Fibroblast of pulmonary artery (primary cell): ENCODE measurements at places on chromosomes 3 and 15.
A peak's percentile ranks its signal among the peaks of the same experiment; 100 is the strongest.

DNA sequence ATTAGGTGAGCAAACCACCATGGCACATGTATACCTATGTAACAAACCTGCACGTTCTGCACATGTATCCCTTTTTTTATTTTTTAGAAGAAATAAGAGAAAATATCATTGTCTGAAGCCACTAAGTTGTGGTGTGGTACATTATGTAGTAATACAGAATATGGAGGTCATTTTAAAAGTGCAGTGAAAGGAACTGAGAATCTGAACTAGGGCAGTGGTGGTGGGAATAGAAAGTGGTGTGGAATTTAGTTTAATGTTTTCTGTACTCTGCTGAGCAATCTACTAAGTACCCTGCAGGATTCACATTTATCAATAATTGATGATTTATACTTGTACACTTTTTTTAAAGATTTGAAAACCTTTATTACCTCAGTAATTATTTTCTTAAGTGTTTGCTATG, 283.5 kb downstream of the CHL1 start:
- DNase-seq: no peak

DNA sequence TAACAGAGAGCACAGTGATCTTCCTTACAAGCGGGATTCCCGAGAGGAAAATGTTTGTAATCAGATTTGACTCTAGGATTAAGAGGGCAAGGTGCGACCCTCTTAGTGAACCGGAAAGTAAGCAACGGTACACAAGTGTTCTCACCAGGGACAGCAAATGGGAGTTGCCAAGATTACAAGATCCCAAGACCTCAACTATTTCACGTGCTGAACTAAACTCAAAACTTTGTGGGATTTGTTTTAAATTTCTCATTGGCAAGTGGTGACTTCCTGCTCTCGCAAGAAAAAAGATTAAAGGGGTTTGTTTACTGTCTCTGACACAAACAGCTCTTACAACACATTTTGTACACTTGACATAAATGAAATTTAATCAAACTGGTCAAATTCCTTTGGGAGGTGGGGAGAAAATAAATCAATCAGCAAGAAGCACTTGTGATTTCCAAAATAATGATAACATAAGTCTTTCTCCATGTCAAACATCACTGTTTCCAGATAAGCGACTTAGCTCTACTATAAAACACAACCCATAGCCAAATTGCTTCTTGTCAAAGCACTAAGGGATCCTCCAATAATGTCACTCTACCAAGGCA, 2.2 kb upstream of the PGPEP1L start:
- DNase-seq: peak; percentile 10

DNA sequence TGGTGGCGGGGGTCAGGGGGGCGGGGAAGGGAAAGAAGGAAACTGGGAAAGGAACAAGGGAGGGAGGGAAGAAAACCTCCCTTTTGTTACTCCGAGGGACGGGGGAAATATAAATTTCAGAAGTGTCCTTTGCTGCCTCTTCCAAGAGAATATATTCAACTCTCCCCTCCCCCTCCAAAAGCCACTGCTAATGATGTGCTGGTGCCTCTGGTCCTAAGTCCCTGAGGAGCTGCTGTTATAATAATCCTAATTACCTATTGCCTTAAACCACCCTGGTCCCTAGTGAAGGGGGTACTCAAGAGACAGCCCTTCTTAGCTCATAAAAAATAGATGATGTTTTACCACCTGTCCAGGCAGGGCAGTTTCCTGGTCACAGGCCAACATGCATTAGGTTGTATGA, 118.3 kb upstream of the TRIM42 start:
- no peak for DNase-seq

- DNase-seq: no peak
Observed at GRCh38 chr3:4241595-4242170, 61.5 kb upstream of the SETMAR start.

DNA sequence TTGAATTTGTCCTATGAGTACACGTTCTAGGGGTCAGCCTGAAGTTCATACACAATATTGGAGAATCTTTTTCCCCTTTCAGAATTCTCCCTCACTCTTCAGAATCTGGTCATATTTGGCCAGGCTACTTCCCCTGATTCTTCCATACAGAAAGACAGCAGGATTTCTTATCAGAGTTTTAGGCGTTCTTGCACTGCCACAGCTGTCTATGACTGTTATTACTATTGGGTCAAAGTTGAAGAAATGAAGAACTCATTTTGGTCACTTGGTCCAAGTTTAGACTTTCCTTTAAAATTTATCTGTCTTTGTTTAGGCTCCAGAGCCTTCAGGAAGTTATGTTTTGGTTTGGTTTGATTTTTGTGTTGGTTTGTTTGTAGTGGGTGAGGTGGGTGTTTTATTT, 12.0 kb downstream of the TEX55 start:
- no peak for DNase-seq

DNA sequence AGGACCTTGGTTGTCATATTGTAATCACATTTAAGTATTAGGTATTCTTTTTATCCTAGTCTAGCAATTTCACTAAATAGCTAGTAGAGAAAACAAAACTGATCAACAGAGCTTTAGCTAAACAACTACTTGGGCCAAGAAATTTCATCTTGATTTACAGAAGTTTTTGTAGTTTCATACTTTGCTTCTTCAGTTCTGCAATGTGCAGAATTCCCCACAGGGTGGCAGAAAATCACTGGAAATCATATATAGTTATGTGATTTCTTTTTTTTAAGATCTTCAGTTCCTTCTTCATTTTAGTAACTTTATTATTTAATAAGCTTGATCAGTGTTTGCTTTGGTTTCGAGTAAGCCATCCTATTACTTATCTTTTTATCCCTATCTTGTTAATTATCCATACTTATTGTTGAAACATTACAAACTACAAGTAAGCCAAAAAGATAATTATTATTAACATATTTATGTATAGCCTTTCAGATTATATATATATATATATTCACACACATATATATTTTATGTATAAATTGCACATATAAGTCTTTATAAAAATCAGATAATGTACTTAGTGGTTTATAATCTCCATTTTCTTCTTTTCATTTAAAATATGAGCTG, 2.2 kb upstream of the BNIP2 start:
- peak; percentile 77 for DNase-seq

DNA sequence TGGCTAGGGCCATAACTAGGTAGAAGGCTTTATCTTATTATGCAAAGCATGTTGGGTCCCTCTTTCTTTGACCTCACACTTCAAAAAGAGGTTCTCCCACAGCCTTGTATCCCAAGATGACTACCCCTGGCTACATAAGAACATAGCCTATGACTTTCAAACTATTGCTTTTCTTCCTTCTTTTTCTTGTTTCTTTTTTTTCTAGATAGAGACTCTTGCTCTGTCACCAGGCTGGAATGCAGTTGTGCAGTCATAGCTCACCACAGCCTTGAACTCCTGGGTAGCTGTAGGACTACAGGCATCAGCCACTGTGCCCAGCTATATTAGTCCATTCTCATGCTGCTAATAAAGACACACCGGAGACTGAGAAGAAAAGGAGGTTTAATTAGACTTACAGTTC, 47.2 kb downstream of the DIPK2A start:
- DNase-seq: peak; percentile 72

DNA sequence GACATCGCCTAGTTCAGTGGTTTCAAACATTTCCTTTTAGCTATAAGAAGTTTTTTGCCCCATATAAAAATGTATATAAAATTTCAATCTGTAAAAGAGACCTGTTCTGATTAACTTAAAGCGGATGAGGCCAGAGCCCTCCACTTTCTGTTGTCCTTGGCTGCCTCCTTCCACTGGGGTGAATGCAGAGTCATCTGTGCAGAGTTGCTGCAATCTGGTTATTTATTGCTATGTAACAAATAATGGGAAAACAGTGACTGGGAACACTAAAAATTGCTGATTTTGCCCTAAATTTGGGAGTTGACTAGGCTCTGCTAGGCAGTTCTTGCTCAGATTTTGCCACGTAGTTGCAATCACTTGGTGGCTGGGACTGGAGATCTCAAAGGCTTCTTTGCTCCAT, 637.8 kb downstream of the GRM7 start:
- no peak for DNase-seq

DNA sequence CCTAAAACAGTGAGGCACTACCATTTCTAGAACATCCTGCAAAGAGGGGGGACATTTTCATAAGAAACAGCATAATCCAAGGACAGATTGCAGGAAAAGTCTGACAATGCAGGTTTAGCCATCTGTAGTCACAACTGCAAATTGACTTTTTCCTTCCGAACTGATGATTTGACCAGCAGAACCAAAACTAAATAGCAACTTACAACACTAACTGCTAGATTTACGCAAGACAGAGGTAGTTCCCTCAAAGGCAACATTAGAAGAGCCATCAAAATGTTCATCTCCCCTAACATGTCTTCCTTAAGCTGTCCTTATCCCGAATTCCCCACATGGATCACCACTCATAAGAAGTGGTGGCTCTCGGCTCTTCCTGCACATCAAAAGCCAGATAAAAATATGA, 129.6 kb downstream of the GADL1 start:
- DNase-seq: no peak

DNA sequence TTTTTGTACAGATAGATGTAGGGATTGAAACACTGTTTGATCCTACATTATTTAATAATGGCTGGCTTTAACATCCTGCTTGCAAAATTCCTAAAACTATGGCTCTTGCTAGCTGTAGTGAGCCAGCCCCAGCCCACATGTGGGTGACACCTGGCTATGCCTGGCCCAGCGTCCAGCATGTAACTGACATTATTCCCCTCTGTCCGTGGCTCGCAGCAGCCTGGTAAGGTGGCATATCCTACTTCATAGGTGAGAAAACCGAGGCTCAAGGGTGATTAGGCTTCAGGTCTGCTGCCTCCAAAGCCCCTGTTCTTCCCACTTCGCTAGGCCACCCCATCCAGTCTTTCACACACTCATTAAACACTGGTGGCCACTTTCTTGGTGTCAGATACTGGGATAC, 1.6 kb downstream of the CALML4 start:
- DNase-seq: no peak

GRCh38 chr3:33798113-33798417, 365 bp upstream of the PDCD6IP start:
- no peak for DNase-seq

- DNase-seq: no peak
Observed at GRCh38 chr15:66675446-66675845, 26.6 kb upstream of the SMAD6 start.

GRCh38 chr15:80615783-80616391, 79.2 kb upstream of the ABHD17C start:
- peak; percentile 98 for DNase-seq

DNA sequence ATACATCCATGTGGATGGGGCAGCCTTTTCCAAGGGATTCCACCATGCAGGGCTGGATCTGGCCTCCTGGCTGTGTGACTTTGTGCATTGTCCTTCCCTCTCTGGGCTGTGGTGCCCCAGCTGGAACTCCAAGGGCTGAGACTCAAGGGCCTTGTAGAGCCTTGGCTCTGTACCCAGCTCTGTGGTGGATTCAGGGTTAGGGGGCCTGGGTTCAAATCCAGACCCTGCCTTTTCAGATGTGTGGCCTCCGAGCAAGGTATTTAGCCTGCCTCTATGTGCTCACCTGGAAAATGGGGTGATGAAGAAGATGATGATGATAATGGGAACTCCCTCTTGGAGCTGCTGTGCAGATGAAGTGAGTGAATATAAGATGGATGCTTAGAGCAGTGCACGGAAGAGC, 161.9 kb downstream of the WNT7A start:
- DNase-seq: no peak

- DNase-seq: peak; percentile 39
Observed at GRCh38 chr15:38084289-38084688, 149.8 kb downstream of the TMCO5A start.

- DNase-seq: peak; percentile 35
Observed at GRCh38 chr3:169695031-169695430, 31.5 kb upstream of the MECOM start.

GRCh38 chr3:182967218-182968204, 12.8 kb downstream of the DCUN1D1 start:
- DNase-seq: no peak

GRCh38 chr3:145134738-145135137, 1026.2 kb downstream of the PLOD2 start:
- no peak for DNase-seq

DNA sequence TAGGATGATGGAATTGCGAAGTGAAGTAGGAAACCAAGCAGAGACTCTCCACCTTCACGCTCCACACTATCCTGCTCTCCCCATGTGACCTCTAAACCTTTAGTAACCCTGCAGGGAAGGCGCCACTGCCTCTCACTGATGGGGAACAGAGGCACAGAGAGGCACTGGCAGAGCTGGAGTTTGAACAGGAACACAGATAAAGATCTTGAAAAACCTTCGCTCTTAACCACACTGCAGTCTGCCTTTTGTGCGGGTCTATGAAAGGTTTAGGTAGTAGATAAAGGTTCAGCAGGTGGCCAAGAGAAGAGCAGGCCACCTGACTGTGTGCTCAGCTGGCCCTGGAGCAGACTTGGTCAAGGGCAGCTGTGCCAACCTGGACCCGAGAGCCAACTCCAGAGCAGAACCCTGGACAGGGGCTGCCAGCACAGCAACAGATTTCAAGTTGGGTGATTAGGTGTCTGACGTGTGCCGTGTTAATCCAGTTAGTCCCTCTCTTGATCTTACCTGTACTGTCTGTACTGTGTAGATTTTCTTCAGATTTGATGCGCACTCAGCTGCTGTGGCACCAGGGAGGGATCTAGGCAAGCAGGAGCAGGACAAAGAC, 15.2 kb downstream of the EIF4E3 start:
- no peak for DNase-seq

DNA sequence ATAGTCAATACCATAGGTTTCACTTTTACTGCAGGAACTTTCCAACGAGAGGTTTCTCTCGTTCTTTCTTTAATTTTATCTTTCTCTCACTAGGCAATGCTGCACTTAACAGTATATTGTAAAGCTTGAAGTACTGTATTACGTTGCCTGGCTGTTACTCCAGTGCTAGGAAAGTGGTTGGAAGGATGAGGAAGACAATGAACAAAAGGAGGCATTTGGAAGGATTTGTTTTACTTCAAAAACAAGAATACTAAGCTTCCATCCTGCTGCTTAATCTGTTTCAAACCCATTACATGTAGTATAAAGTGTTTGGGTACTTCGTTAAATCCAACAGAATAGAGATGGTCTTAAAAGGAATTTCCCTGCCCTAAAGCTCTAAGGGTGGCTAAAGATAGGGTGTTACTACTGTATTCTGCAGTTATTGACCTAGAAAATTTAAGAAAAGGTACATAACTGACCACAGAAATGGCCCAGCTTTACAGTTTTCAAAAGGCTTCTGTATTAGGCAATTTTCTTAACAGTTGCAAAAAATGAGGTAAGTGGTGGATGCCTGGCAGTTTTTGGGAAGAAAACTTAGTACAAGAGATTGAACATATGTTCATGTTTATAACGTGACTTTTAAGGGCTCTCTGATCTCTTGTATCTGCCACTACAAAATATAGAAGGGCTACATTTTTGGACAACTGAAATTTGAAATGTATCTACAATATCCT, 785 bp upstream of the IFT57 start:
- DNase-seq: peak; percentile 20

DNA sequence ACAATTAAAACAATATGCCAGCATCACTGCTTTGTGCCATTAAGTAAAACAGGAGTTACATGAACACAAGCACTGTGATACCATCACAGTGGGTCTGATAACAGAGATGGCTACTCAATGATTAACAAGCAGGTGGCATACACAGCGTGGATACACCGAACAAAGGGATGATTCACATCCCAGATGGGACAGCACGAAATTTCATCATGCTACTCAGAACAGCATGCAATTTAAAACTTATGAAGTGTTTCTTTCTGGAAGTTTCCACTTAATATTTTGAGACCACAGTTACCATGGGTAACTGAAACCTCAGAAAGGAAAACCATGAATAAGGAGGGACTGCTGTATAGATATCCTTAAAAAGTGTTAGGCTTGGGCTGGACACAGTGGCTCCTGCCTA, 44.5 kb downstream of the SLC24A1 start:
- peak; percentile 71 for DNase-seq

GRCh38 chr3:122214711-122215110, 31.2 kb downstream of the CASR start:
- no peak for DNase-seq

- no peak for DNase-seq
Observed at GRCh38 chr3:147713234-147714133, 304.3 kb downstream of the ZIC1 start.
